ENCODE measurements at places on chromosomes 6 and 20.

DNA sequence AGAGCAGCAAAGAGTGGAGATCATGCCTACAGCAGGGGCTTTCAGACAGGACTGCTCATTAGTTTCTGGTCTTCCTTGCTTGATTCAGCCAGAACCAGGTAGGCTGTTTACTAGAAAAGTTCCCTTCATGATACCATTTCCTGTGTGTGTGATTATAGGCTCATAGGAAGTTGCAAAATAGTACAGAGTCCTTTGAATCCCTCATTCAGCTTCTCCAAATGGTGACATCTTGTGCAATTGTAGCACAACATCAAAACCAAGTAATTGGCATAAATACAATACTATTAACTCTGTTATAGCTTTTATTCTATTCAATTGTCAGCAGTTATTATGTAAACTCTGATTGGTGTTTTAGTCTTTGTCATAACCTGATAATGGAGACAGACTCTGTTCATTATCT lies 347.3 kb upstream of the CDH4 start:
- no peak for DNase-seq

- no peak for DNase-seq
These were observed 52.5 kb upstream of the TAGAP start for GRCh38 chr6:159097256-159097655.

DNA sequence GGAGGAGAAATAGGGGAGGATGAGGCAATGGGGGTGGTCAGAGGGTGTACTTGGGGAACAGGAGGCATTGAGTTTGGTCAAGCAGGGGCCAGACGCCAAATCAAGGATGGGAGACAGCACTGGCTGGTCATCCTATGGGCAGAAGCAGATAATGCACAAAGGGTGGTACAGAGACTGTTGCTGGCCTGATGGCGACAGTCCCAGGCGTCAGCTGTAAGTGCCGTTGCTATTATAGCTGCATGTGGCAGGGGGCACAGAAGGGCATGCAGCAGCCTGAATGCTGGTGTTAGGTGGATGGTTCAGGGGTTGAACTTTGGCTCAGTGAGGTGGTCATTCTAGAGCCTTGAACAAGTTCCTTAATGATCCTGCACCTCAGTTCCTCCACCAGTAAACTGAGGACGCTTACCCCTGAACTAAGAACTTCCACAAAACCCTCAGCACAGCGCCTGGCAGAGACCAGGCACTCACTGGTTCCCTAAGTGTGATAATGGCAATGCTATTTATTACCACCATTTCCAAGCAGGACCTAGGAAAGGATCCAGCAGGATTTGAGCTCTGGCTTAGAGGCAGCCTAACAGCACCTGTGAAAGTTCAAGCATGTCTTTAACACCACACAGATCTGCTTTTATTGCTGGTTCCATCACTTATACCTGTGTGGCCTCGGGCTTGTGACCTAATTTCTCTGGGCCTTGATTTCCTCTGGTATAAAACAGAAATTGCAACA lies 162.7 kb downstream of the INSM1 start:
- no peak for DNase-seq

GRCh38 chr20:24703284-24703610 lies 233.8 kb downstream of the SYNDIG1 start:
- DNase-seq = no peak

DNA sequence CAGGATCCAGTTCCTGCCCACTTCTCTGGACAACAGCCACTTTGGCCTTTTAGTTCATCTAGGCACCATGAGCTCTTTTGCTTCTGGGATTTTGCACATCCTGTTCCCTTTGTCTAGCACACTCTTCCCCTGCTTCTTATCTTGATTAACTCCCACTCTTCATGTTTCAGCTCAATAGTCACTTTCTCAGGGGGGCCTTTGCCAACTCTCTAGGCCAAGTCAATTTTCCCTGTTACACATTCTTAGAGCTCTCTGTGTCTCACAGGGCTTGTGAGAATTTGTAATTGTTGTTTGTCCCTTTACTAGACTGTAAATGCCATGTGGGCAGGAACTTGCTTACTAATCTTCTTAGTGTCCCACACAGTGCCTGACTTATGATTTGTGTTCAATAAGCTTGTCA lies 58.1 kb upstream of the EPB41L1 start:
- no peak for DNase-seq

DNA sequence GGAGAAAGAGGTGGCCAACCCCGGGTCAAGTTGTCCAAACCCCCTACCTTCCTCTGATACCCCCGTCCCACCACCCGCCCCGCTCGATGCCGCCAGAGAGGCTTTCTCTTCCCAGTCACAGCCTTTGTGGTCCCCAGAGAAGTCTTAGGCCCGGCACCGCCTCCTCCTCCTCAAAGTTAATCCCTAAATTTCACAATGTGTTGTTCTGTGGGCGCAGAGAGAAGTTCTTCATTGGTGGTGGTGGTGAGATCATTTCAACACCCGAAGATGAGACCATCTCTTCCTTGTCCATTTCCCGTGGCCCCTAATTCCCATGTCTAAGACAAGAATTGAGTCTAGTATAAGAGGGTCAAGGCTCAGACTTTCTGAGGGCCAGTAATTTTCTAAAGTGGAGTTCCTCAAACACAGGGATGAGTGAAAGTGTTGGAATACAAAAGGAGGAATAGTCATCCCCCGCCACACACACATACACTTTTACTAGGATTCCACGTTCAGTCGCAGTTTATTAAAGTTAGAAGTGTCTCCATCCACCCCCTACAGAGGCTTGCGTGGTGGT lies 10.4 kb downstream of the TRIM31 start:
- no peak for DNase-seq

DNA sequence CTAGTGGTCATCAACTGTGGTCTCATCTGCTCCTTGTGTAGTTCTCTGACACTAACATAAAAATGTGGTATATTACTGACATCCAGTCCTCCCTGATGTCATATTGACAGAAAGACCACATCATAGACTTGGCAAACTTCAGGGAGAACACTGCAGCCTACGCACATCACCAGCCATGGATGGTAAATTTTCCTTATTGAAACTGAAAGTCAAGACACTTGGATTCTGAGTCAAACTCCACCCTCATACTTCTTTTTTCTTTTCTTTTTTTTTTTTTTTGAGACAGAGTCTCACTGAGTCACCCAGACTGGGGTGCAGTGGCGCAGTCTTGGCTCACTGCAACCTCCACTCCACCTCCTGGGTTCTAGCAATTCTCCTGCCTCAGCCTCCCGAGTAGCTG lies 25.4 kb downstream of the NDRG3 start:
- no peak for DNase-seq

DNA sequence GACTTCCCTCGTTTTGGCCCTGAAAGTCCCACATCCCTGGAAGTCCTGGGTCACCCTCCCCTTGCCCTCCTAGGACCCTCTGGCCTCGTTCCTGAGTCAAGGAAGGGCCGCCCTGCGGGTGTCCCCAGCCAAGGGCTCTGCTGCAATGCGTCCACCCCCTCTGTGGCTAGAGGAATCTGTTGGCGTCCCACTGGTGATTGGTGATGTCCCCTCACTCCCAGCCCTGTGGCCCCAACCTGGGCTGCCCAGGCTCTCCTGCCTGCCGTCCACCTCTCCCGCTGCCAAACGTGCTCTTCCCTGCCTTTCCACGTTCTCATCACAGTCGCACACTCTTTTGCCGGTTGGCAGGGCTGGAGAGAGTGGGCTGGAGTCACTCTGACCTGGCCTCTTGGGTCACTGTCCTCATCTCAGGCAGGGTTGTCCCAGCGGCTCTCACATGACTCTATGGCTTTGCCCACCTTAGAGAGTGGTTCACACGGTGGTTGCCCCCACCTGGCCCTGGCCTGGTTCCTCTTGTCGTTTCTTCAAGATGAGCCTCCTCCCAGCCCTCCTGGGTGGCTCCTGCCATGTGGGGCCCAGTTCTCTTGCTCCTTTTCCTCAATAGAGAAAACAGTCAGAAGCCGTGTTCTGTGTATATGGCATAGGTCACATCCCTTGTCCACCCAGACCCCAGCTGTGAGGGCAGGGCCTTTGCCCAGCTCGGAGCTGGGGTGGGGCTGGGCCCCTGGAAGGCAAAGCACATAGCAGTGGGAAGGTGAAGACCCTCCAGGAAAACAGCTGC lies 100.9 kb downstream of the TMEM242 start:
- DNase-seq = no peak

- no peak for DNase-seq
These were observed 40.3 kb upstream of the PPP1R3G start for GRCh38 chr6:5044866-5045265.

- no peak for DNase-seq
These were observed 8.6 kb upstream of the YTHDF1 start for GRCh38 chr20:63224412-63225081.

GRCh38 chr6:15342114-15342513 lies 96.2 kb downstream of the JARID2 start:
- DNase-seq = no peak

- DNase-seq = no peak
These were observed 11.1 kb downstream of the GGT7 start for GRCh38 chr20:34861386-34862084.

GRCh38 chr6:105326833-105327770 lies 75.8 kb downstream of the PREP start:
- no peak for DNase-seq

DNA sequence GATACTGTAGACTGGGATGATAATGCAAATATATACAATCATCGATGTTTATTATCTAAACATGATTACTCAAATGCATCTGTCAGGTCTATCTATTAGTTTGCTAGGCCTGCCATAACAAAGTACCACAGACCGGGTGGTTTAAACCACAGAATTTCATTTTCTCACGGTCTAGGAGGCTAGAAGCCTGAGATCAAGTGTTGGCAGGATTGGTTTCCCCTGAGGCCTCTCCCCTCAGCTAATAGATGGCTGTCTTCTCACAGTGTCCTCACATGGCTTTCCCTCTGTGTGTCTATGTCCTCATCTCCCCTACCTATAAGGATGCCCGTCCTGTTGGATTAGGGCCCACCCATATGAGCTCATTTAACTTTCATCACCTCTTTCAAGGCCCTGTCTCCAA lies 512.6 kb upstream of the SLC35B3 start:
- DNase-seq = no peak

- no peak for DNase-seq
These were observed 76.6 kb downstream of the DZANK1 start for GRCh38 chr20:18390201-18390600.
